ENCODE measurements at places on chromosomes 5 and 9.

GRCh38 chr9:126959336-126959735 is 44.8 kb downstream of the RALGPS1 start:
- no peak for DNase-seq

DNA sequence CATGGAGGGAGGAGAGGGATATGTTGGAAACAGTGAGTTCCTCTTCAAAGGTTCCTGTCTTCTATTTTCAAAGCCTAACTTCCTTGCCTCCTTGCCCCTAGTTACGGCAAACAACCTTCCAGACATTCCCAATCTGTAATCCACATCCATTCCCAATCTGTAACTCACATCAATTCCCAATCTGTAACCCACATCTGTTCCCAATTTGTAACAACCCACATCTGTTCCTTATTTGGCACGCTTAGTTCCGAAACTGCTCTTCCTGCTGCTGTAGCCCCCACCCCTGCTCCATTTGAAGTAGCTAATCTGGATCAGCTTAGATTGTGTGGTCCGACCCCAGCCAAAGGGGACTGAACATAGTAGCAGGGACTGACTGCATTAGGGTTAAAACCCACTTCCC is 23.9 kb upstream of the IDNK start:
- no peak for DNase-seq

DNA sequence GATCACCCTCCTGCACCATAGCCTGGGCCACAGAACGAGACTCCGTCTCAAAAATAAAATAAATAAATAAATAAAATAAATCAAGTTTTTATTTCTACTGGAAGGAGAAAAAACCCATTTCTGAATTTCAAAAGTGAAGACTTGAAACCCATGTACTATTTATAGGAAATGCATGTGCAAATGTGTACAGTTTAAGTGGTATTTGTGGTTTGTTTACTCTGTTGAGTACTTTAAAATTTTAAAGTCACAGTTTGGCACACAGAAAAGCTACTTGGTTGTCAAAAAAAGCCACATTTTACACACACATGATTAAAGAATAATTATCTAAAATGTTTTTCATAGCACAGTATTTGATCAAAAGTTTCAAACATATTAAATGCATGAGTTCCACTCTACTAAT is 43.6 kb downstream of the NR3C1 start:
- no peak for DNase-seq

- no peak for DNase-seq
Measured at GRCh38 chr9:92807031-92807756, 42.6 kb upstream of the BICD2 start.

DNA sequence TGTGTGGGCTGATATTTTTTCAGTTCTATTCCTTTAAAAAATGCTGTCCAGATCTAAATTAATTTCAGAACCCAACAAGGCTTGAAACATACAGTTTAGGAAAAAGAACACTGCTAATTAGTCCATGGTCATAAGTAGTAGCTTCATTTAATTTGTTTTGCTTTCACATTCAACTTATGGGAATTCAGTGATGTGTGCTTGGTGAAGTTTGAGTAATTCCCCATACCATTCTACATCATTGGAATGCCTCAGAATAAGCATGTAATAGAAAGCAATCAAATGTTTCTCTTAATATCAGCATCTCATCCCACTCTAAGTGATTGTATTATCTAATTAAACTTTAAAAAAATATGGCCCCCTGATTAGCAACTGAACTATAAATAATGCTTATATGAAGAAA is 2.7 kb downstream of the CNTLN start:
- DNase-seq, result no peak

Measured in stimulated activated CD8-positive, alpha-beta memory T cell treated with anti-CD3 and anti-CD28 coated beads, Interleukin-7, amount 100 ng/mL, for 4 hours (primary cell).